ENCODE measurements at places on chromosomes 1 and 21. TPM values are rescaled to one million over a fixed set of nuclear protein-coding genes. Genes with fewer than 3 reads are reported as not detected.

GRCh38 chr1:225021037-225021436 is 91.6 kb downstream of the DNAH14 start:
- no peak overlapping the region for H3K4me3 ChIP-seq
- H3K27me3 ChIP-seq, result no peaks in the 10 kb centered on the region
- DNase-seq, result no peak

The RNF186 gene
- not detected for total RNA-seq

The TSTD1 gene
- total RNA-seq, result 94.7 TPM

DNA sequence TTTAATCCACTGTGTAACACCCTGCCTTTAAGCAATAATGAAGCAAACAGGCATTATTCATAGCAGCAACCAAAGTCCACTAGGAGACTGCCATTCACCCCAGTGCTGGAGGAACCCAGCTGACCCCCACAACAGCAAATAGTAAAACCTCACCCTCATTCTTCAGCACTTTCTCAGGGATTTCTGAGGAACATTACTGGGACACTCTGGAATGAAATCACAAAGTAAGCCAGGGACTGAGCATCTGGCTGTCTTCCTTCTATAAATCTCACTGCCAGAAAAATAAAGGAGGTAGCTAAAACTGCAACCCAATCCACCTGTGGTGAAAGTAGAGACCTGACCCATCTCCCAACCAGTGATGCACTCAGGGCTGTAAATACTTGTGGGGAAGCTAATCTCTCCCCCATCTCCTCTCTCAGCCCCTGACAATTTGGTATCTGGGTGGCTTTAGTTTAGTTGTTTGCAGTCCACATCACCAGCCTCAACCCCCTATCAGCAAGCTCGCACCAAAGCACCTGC is 47.1 kb downstream of the COL6A1 start:
- no peaks in the 10 kb centered on the region for H3K27me3 ChIP-seq
- H3K4me1 ChIP-seq, result no peaks in the 10 kb centered on the region
- no peak for DNase-seq

The USP1 gene
- 24.6 TPM for total RNA-seq

The SRSF11 gene
- total RNA-seq, result 208 TPM

The NBPF20 gene
- total RNA-seq, result 5.2 TPM

DNA sequence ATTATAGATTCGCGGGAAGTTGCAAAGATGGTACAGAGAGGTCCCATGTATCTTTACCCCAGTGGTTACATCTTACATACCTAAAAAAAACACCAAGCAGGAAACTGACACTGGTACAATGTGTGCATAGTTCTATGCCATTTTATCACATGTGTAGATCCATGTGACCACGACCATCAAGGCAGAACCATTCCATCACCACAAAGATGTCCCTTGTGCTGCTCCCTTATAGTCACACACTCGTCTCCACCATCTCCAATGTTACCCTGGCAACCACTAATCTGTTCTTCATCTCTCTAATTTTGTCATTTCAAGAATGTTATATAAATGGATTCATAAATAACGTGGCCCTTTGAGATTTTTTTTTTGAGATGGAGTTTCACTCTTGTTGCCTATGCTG is 156.9 kb upstream of the MAGI3 start:
- no peaks in the 10 kb centered on the region for H3K36me3 ChIP-seq
- peaks cover 39% of the 10 kb centered on the region for H3K27me3 ChIP-seq
- no peak for DNase-seq
- peaks cover 12% of the 10 kb centered on the region for H3K4me1 ChIP-seq
- no peak overlapping the region for H3K27ac ChIP-seq

- no peaks in the 10 kb centered on the region for H3K27me3 ChIP-seq
- H3K36me3 ChIP-seq, result no peaks in the 10 kb centered on the region
- DNase-seq, result no peak
- H3K4me3 ChIP-seq, result no peak overlapping the region
Observed at GRCh38 chr1:151815716-151816327, 10.6 kb upstream of the LINGO4 start.

- peak overlapping the region; percentile 66 for H3K27ac ChIP-seq
- peaks cover 33% of the 10 kb centered on the region for H3K4me1 ChIP-seq
- no peaks in the 10 kb centered on the region for H3K27me3 ChIP-seq
- no peaks in the 10 kb centered on the region for H3K36me3 ChIP-seq
- no peak overlapping the region for H3K4me3 ChIP-seq
- peak; percentile 65 for DNase-seq
Observed at GRCh38 chr1:40824591-40825434, 37.4 kb downstream of the CITED4 start.

GRCh38 chr1:93021539-93022134 is 57.4 kb upstream of the MTF2 start:
- no peaks in the 10 kb centered on the region for H3K4me1 ChIP-seq
- H3K27me3 ChIP-seq, result no peaks in the 10 kb centered on the region
- H3K27ac ChIP-seq, result no peak overlapping the region
- DNase-seq, result no peak
- no peak overlapping the region for H3K4me3 ChIP-seq
- H3K36me3 ChIP-seq, result no peaks in the 10 kb centered on the region

The SPRR5 gene
- not detected for total RNA-seq

The ETV3L gene
- 0.21 TPM for total RNA-seq

The SHISAL2A gene
- total RNA-seq, result 1.5 TPM

GRCh38 chr1:17825273-17826164 is 70.4 kb downstream of the ACTL8 start:
- no peak for DNase-seq
- H3K27me3 ChIP-seq, result peaks cover 39% of the 10 kb centered on the region
- no peak overlapping the region for H3K27ac ChIP-seq
- no peak overlapping the region for H3K4me3 ChIP-seq
- no peaks in the 10 kb centered on the region for H3K36me3 ChIP-seq
- H3K4me1 ChIP-seq, result no peaks in the 10 kb centered on the region

The PROX1 gene
- total RNA-seq, result 2.5 TPM

DNA sequence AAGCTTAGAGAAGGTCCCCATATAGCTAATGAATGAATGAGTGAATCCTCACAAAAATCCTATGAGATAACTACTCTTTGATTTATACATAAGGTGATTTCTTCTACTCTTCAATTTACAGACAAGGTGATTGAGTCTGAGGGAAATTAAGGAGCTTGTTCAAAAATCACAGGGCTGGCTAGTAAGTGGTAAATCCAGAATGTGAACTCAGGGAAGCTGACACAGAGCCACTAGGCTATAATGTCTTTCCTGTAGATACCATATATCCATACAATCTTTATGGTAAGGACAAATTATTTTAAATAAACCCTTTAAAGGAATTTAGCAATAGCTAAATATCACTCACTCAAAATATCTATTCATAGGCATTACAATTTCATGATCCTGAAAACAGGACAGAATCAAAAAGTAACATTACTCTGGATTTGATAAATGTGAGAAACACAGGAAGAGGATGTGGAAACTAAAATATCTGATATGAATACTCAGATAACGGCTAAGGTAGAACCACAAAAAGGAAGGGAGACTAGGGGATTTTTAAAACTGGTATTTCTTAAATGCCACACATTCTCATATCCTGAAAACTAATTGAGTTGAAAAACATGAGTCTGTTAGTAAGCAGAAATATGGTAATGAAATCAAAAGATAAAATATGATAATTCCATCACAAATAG is 108.2 kb downstream of the NBPF12 start:
- H3K4me1 ChIP-seq, result no peaks in the 10 kb centered on the region
- DNase-seq, result no peak
- no peaks in the 10 kb centered on the region for H3K36me3 ChIP-seq
- peaks cover 4% of the 10 kb centered on the region for H3K27me3 ChIP-seq
- no peak overlapping the region for H3K27ac ChIP-seq
- H3K4me3 ChIP-seq, result no peak overlapping the region

GRCh38 chr1:110515891-110516290 is 3.1 kb downstream of the KCNA10 start:
- H3K4me3 ChIP-seq, result no peak overlapping the region
- H3K27me3 ChIP-seq, result no peaks in the 10 kb centered on the region
- no peaks in the 10 kb centered on the region for H3K36me3 ChIP-seq
- H3K4me1 ChIP-seq, result no peaks in the 10 kb centered on the region

DNA sequence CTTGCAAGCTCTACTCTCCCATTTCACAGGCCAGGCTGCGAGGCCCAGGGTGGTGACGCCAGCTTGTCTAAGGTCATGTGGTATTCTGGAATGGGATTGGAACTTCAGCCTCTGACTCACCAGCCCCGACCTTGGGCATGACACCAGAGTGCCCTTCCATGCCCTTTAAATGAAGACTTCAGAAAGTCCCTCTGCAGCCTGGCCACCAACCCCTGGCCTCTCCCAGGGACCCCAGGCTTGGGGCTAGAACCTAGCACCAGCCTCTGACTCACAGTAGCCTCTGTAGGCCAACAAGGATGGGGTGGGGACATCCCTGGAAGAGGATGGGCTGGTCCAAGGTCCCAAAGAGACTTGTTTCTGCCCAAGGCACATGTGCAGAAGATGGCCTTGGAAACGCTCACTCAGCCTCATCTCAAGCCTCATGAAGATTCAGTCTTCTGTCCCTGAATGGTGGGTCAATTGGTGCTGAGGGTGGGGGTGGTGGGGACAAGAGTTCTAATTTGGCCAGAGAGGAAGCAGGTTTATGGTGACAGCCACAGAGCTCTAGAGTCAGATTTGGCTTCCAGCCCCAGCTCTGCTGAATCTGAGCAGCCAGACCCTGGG is 36.1 kb upstream of the RUNX3 start:
- no peaks in the 10 kb centered on the region for H3K36me3 ChIP-seq
- H3K27ac ChIP-seq, result no peak overlapping the region
- no peaks in the 10 kb centered on the region for H3K27me3 ChIP-seq
- no peak overlapping the region for H3K4me3 ChIP-seq
- no peak for DNase-seq

GRCh38 chr1:205505076-205505729 is 734 bp downstream of the CDK18 start:
- no peaks in the 10 kb centered on the region for H3K27me3 ChIP-seq
- H3K4me1 ChIP-seq, result peaks cover 33% of the 10 kb centered on the region
- H3K4me3 ChIP-seq, result peak overlapping the region; percentile 89
- no peak overlapping the region for H3K27ac ChIP-seq

- peak; percentile 52 for DNase-seq
- H3K27me3 ChIP-seq, result no peaks in the 10 kb centered on the region
- H3K4me1 ChIP-seq, result no peaks in the 10 kb centered on the region
- H3K4me3 ChIP-seq, result no peak overlapping the region
Observed at GRCh38 chr1:60825593-60825992, 256.8 kb upstream of the NFIA start.

DNA sequence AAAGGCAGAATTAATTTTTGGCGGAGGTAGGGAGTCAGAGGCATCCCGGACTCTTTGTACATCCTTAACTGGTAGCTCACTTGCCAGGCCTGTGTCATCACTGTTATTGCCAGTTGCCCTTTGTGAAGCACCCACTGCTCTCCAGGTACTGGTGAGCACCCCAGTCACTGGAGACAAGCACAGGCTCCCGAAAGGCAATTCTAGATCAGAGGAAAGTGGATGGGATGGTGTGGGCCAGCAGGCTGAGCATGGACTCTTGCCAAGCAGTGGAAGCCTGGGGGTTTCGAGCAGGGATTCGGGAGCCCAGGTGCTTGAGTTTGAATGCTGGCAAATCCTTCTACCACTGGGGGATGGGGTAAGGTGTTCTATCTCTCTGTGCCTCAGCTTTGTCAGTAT is 551.1 kb downstream of the MATN1 start:
- no peaks in the 10 kb centered on the region for H3K27me3 ChIP-seq
- DNase-seq, result peak; percentile 42
- H3K27ac ChIP-seq, result no peak overlapping the region
- peaks cover 11% of the 10 kb centered on the region for H3K4me1 ChIP-seq
- H3K4me3 ChIP-seq, result no peak overlapping the region

The INSRR gene
- not detected for total RNA-seq

GRCh38 chr1:7831458-7831857 is 21.4 kb downstream of the UTS2 start:
- H3K27me3 ChIP-seq, result no peaks in the 10 kb centered on the region
- DNase-seq, result no peak
- H3K27ac ChIP-seq, result no peak overlapping the region
- H3K36me3 ChIP-seq, result peaks cover 2% of the 10 kb centered on the region

- DNase-seq, result peak; percentile 71
- H3K27me3 ChIP-seq, result no peaks in the 10 kb centered on the region
- no peak overlapping the region for H3K4me3 ChIP-seq
- no peaks in the 10 kb centered on the region for H3K4me1 ChIP-seq
- H3K27ac ChIP-seq, result no peak overlapping the region
Observed at GRCh38 chr1:219446288-219446687, 166.6 kb downstream of the ZC3H11B start.

GRCh38 chr1:79588719-79589118 is 582.2 kb upstream of the ADGRL4 start:
- DNase-seq, result no peak
- H3K4me3 ChIP-seq, result no peak overlapping the region
- no peak overlapping the region for H3K27ac ChIP-seq
- no peaks in the 10 kb centered on the region for H3K27me3 ChIP-seq

- peaks cover 9% of the 10 kb centered on the region for H3K36me3 ChIP-seq
- no peak overlapping the region for H3K27ac ChIP-seq
- no peaks in the 10 kb centered on the region for H3K27me3 ChIP-seq
Observed at GRCh38 chr1:38003261-38004250, 1.8 kb downstream of the FHL3 start.

- no peak overlapping the region for H3K27ac ChIP-seq
- no peaks in the 10 kb centered on the region for H3K36me3 ChIP-seq
- no peak overlapping the region for H3K4me3 ChIP-seq
- no peaks in the 10 kb centered on the region for H3K27me3 ChIP-seq
- DNase-seq, result no peak
- H3K4me1 ChIP-seq, result peaks cover 9% of the 10 kb centered on the region
Observed at GRCh38 chr1:41502912-41503311, 18.4 kb upstream of the EDN2 start.

- H3K27me3 ChIP-seq, result no peaks in the 10 kb centered on the region
- no peak overlapping the region for H3K27ac ChIP-seq
- no peaks in the 10 kb centered on the region for H3K4me1 ChIP-seq
- no peak for DNase-seq
Observed at GRCh38 chr1:65247419-65248359, 61.7 kb upstream of the DNAJC6 start.

The NEK2 gene
- total RNA-seq, result 42.3 TPM

DNA sequence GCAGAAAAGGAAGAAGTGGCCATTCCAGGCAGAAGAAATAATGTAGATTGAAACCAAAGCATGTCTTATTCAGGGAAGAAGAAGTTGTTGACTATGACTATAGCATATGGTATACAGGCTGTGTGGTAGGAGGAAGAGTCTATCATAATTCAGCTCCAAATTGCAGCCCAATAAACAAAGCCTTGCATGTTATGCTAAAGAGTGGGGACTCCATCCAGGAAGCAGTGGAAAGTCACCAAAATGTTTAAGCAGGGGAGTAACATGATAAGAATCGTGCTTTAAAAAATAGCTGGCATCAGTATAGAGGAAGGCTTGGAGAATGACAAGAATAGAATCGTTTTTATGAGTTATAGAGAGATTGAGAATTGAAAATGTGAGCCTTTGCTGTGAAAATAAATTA is 213.3 kb upstream of the ADGRL2 start:
- H3K27me3 ChIP-seq, result no peaks in the 10 kb centered on the region
- no peaks in the 10 kb centered on the region for H3K4me1 ChIP-seq
- H3K27ac ChIP-seq, result no peak overlapping the region

DNA sequence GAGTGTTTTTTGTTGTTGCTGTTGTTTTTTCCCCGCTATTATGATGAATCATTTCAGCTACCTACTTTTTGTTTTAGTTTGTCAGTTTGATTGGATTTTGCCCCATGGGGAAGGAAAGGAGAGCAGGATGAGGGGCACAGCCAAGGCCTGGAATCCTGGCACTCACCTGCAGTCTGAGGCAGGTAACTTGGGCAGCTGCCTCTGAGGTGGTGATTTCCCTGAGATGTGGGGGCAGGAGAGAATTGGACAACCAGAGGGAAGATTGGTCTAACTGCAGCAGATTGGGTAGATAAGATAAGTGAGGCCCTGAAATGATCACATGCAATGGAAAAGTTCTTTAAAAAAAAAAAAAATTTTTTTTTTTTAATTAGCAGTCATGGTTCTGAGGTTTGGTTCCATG is 1.5 kb upstream of the LAX1 start:
- H3K36me3 ChIP-seq, result no peaks in the 10 kb centered on the region
- no peak overlapping the region for H3K27ac ChIP-seq
- no peaks in the 10 kb centered on the region for H3K27me3 ChIP-seq
- H3K4me1 ChIP-seq, result peaks cover 2% of the 10 kb centered on the region
- DNase-seq, result no peak

All from endodermal cell (in vitro differentiated cells).